Fibroblast of skin of right quadriceps (primary cell): ENCODE measurements at places on chromosomes 12 and 14.

GRCh38 chr12:84760091-84760865 lies 152.3 kb downstream of the SLC6A15 start:
- DNase-seq, result peak; percentile 35

DNA sequence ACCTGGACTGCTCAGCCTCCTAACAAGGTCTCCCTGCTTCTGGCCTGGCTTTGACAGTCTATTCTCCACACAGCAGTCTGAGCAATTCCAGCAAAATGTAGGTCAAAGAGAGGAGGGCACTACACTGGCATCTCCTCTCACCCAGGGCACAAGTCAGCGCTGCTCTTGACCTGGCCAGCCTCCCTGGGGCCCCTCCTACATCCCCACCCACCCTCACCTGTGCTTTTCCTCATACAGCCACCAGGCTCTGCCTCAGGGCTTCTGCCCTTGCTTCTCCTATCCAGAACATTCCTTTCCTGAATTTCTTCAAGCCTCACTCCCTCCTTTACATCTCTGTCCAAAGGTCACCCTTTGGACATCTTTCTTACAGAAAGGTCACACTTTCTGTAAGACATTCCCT lies 33.7 kb downstream of the GALNT4 start:
- no peak for DNase-seq

- no peak for DNase-seq
Measured at GRCh38 chr14:35068238-35069012, 22.4 kb downstream of the FAM177A1 start.

GRCh38 chr12:41230756-41231155 lies 42.6 kb downstream of the PDZRN4 start:
- DNase-seq, result no peak

GRCh38 chr12:110111476-110112334 lies 12.5 kb upstream of the IFT81 start:
- DNase-seq, result no peak

GRCh38 chr14:36438883-36439282 lies 81.1 kb downstream of the NKX2-1 start:
- no peak for DNase-seq

DNA sequence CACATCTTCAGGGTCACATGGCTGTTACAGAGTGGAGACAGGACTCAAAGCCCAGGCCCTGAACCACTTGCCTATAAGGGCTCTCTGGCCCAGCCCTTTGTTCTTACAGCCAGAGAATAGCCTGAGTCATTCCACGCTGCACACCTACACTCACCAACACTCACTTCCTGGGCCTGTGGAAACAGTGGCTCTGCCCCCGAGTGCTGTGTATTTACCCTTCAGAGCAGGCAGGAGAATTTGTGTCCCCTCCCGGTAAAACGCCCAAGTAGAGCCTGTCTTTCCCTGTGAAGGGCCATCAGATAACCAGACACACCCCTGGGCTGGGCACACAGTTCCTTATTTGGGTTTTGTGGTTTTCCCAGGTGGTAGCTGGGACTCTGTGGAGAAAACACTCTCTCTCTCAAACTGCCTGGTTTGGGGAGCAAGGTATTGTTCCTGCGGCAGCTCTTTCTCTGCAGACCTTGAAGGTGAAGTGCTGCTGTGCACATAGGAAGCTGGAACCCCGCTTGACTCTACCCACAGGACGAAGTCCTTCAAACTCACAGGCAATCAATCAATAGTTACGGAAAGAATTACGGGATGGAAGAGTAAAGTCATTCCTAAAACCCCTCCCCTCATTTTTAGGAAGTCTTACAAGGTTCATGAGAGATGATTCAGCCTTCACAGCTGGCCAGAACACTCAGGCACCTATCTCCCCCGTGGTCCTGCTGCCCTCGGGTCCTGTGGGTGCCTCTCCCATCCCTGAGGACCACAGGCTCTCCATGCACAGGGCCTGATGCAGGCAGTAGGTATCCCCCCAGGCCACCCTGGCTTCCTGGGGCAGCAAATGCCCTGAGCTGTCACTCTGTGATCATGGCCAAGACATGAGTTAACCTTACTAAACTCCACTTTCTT lies 20.3 kb downstream of the FIGNL2 start:
- DNase-seq, result peak; percentile 28

- peak; percentile 70 for DNase-seq
Measured at GRCh38 chr14:42224053-42224888, 617.6 kb downstream of the LRFN5 start.

- DNase-seq, result peak; percentile 24
Measured at GRCh38 chr12:27623645-27624044, 72.6 kb upstream of the REP15 start.
